Astrocyte of the spinal cord (primary cell): ENCODE measurements at places on chromosomes 3 and 15.

DNA sequence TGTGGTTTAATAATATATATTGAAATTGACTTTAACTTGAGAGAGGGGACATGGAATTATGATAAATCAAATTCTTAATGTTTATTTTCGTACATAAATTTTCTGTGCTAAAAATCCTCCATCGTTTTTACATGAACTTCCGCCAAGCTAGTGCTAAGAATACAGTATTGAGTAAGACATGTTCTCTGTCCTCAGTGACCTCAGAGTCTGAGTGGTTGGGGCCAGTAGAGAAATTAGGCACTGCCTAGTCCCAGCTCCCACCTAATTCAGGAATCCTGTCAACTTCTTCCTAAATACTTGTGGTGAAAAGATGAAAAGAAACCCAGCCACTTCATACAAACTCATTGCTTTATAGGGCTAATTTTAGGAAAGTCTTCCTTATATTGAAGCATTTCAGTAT lies 110.3 kb downstream of the PPP2R3A start:
- DNase-seq, result peak; percentile 20

DNA sequence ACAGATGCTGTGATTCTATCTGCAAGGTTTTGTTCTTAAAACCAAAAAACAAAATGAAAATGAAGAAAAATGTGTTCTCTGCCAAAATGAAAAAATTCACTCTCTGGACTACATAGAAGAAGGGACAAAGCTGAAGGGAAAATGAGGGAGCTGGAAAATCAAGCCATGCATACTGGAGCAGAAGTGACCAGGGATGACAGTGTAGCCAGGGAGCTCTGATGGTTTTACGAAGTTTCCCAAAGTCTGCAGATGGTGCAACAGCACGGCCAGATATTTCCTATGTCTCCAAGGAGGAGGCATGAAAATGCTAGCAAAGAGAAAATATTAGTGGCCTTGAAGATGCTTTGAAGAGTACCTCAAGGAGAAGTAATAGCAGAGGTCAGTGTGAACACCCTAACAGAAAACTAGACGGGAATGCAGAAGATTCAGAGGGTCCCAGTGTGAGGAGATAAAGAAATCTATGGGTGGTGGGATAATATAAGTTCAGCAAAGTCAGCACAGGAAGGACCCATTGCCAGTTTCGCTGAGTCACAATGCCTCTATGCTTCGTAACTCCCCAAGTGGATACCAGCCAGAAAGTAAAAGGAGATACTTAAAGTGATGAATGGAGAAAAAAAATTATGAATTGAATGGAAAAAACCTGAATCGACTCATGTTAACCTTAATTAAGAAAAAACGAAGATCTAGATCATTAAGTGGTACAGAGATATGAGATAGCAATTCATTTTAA lies 39.0 kb upstream of the POMGNT2 start:
- DNase-seq, result peak; percentile 25

DNA sequence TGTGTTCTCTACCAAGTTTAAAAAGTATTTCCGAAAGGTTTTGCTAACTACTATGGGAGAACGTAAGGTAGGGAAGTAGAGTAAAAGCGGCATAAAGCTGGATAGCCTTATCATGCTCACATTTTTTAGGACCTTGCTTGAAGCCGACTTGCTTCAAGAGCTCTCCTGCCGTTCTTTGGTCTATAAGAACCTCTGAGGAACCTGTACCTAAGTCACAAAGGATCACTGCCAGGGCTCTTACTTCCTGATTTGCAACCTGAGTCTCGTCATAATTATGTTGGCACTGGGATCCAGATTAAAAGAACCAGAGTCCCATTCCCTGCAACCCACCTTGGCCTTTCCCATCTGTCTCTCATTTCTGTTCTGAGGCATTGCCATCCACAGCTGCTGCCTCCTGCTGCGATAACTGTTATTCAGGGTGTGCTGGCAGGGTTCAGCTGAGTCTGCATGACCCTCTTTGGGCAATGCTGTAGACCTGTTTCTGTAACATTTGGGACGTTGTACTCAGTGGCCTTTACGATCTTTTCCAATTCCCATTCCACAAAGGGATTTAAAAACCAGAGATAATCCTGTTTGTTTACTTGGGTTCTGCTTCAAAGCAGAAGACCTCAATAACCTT lies 131.0 kb upstream of the UMPS start:
- no peak for DNase-seq

DNA sequence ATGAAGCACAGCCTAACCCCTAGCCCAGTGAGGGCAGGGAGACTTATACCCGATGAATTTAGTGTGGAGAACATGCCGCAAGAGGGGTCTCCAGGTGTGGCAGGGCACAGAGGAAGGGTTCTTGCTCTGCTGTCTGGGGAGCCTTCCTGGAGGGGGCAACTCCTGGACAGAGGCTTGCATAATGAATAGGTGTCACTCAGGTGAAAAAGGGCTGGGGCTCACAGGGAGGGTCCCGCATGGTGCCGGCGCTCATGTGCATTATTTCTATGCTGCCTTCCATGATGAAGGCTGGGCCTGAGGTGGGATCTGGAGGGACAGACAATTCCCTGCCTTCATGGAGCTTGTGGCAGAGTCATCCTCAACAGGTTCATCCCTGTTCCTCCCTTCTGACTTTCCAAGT lies 51.5 kb downstream of the ITGA11 start:
- no peak for DNase-seq

DNA sequence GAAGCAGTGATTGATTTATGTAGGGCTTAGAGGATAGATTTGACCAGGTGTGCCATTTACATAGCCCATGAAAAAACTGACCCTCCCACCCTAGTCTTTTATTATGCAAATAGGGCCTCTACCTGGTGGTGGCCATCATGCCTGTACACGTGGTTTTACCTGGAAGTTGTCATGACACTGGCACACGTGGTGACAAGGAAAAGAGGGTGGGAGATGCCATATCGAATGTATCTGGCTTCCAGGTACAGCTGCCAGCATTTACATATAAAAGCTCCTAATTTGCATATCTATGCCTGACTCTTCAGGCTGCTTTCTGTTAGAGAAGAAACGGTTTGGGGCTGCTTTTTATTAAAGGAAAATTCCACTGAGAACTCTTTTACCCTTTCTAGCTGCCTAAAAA lies 35.0 kb upstream of the DNAJC13 start:
- DNase-seq, result no peak

- peak; percentile 5 for DNase-seq
Measured at GRCh38 chr3:169334991-169335390, 328.5 kb downstream of the MECOM start.

DNA sequence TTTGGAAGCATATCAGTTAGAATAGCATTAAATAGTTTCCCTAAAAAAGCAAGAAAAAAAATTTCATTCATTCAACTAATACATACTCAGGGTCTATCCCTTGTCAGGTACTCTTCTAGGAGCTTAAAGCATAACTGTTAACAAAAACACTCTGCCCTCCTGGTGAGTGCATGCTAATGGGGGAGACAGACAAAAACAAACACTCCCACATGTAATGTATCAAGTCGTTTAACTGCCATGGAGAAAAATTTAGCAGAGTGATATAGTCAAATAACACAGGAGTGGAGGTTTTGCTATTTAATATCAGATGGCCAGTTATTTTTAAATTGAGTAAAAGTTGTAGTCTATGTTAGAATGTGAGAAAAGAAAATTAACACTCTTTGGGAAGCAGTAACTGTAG lies 254.5 kb upstream of the RARB start:
- no peak for DNase-seq

DNA sequence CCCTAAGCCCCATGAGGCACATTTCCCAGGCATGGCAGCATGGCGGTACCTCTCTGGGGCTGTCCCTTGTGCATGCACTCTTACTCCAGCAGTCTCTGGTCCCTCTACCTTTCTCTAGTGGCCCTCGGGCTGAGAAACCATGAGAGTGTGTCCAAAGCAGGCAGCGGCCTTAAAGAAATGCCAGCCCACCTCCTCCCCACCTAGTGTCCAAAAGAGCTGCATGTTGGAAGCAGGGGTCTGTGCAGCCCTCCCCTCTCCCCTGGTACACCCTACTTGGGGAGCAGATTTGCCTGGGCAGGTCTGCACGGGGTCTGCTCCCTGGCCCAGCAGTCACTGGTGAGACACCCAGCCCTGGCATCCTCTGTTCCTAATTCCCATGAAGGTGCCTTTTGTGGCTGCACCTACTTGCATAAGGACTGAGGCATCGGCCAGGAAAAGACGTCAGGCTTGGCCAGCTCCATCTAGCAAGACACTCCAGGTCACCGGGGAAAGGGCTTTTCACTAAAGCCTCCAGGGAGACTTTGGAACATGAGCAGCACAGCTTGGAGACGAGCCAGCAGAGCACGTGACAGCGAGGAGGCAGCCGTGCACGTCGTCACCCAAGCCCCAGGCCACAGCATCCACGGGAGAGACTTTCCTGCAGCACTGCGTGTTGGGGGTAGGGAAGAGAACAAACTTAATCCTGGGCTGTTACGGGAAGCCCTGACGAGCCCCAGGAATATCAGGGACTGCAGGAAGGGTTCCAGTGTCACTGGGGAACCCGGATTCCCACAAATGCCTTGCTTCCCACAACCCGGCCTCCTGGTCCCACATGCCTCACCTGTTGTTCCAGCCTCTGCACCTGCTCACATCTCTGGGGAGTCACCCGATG lies 38.8 kb downstream of the TM2D3 start:
- peak; percentile 25 for DNase-seq

DNA sequence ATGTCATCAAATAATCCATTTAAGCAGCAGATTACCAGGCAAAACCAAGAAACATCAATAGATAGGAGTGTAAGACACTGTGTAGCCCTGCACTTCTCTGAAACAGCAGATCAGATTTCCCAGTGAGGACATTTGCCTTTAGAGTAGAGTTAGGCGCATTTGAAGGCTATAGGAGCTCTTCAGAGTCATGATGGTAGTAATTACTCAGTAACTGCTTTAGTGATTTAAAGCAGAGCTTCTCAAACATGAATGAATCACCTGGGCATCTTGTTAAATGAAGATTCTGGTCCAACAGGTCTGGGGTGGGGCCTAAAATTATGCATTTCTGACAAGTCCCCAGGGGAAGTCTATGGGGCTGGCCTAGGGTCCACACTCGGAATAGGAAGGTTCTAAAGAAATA lies 36.9 kb downstream of the THRB start:
- DNase-seq, result no peak

DNA sequence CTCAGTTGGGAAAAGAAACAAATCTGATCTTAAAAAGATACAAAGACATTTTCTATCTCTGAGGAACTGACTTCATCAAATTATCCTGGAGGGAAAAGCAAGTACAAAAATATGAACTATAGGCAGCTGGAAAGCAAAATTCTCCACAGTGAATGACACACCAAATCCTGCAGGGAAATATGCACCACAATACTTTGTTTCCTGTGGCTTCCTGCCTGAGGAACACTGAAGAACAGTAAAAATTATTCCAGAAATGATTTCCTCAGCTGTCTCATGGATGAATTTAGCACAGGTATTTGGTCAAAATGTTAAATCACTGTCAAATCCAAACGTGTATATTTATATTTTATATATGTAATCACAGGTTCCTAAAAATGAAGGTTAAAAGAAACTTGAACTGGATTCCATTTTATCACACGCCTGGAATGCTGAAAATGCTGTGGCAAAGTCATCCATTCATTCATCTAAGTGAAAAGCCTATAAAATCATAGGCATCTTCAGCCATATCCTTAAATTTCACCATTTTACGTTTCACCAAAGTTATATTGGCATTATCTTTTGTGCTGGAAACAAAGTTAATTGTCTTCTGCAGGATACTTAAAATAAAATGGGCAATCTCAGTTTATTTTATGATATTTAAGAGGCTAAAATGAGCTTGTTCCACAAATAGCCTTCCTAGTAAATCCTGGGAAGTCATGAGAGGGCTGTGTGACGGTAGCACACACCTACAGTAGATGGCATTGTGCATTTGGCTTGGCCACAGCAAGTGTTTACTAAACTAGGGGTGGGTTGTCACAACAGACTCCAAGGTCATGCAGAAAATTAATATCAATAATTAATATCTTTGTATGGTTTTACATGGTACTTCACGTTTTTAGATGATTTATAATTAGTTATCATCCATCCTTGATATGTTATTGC lies 19.3 kb upstream of the TSC22D2 start:
- DNase-seq, result peak; percentile 33

- no peak for DNase-seq
Measured at GRCh38 chr3:108122276-108122675, 31.4 kb upstream of the CD47 start.

DNA sequence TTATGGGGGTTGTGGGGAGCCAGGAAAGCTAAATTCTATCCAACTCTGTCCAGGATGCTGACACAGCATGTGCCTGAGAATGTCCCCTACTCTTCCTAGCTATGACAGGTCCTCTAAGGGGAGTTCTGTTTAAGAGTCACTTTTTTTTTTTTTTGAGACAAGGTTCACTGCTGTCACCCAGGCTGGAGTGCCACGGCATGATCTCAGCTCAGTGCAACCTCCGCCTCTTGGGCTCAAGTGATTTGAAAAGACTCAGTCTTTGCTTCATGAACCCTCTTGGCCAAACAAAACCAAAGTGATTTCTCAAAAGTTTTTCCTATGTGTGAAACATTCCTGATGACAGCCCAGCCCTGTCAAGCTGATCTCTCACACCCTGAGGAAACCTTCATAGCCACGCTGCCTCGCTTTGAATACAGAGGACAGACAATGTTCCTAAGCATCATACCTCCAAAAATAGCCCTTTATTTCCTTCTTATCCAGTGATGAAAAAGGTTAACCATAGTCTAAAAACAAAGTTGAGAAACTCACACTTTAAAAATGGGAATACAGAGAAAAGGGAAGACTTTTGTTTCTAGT lies 105.5 kb upstream of the PROK2 start:
- no peak for DNase-seq

DNA sequence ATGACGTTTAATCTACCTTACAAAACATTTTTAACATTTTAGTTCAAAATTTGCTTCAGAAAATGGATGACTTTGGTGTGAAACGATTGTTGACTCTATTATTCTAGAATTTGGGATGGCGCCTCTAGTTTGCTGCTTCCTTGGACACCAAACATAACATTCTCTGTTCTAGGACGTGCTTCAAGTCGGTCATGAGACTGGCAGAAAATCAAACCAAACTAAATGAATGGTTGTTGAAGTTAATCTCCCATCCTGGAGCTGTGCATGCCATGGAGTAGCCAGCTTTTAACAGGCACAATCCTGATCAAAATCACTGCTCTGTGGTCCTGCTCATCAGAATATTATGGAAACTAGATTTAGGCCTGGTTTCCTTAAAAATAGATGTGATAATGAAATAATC lies 9.6 kb upstream of the LRRFIP2 start:
- peak; percentile 74 for DNase-seq

DNA sequence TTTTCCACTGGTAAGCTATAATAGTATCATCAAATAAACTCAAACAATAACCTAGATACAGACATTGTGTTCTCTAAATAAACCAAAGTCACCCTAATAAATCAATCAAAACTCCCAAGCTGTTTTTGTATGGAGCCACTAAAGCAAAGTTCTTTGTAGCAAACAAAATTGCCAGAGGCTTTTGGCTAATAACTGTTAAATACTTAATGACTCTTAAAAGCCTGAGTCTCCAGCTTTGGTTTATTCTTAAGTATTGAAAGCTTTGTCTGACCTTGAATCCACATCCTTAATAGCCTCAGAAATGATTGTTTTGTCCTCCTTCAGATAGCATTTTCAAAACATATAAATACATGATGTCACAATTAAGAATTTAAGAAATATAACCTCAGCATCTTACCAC lies 725.3 kb downstream of the SI start:
- no peak for DNase-seq
